Osteocyte (in vitro differentiated cells): ENCODE measurements at places on chromosomes 2 and 18. TPM values are rescaled to one million over a fixed set of nuclear protein-coding genes. Genes with fewer than 3 reads are reported as not detected.
A peak's percentile ranks its signal among the peaks of the same experiment; 100 is the strongest.

- H3K27ac ChIP-seq = peak overlapping the region; percentile 35
- no peaks in the 10 kb centered on the region for H3K36me3 ChIP-seq
- H3K27me3 ChIP-seq = no peaks in the 10 kb centered on the region
- H3K4me3 ChIP-seq = peak overlapping the region; percentile 90
- no peak for DNase-seq
These were observed 1.7 kb upstream of the THOC1 start for GRCh38 chr18:269480-270095.

The FHOD3 gene
- total RNA-seq = 0.73 and 1.2 TPM in 2 replicates

GRCh38 chr2:59787095-59787494 lies 766.4 kb downstream of the BCL11A start:
- H3K4me3 ChIP-seq = no peak overlapping the region
- no peaks in the 10 kb centered on the region for H3K4me1 ChIP-seq

GRCh38 chr2:79171348-79171958 lies 11.9 kb upstream of the REG3A start:
- H3K4me3 ChIP-seq = no peak overlapping the region
- no peak overlapping the region for H3K27ac ChIP-seq
- DNase-seq = no peak
- no peaks in the 10 kb centered on the region for H3K27me3 ChIP-seq
- no peaks in the 10 kb centered on the region for H3K36me3 ChIP-seq
- no peaks in the 10 kb centered on the region for H3K4me1 ChIP-seq

The IGFBP5 gene
- 1,145 and 1,383 TPM in 2 replicates for total RNA-seq

DNA sequence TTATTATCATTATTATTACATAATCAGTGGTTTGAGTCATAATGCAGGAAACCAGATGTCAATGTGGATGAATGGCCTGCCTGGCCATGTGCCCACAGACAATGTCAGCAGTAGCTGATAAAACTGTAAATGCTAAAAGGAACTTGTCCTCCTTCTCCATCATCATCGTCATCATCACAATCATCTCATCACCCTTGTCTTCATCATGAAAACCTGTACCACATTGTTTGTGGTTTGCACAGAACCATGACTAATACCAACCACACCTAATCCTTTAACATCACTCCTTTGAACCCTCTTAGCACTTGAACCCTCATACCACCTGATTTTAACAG lies 96.0 kb downstream of the HNMT start:
- no peak overlapping the region for H3K4me3 ChIP-seq
- no peak for DNase-seq
- no peaks in the 10 kb centered on the region for H3K36me3 ChIP-seq
- peaks cover 5% of the 10 kb centered on the region for H3K27me3 ChIP-seq
- no peaks in the 10 kb centered on the region for H3K4me1 ChIP-seq

- no peaks in the 10 kb centered on the region for H3K4me1 ChIP-seq
- no peak for DNase-seq
- H3K27me3 ChIP-seq = peaks cover 5% of the 10 kb centered on the region
- H3K27ac ChIP-seq = no peak overlapping the region
- no peaks in the 10 kb centered on the region for H3K36me3 ChIP-seq
- no peak overlapping the region for H3K4me3 ChIP-seq
These were observed 286.2 kb upstream of the SESTD1 start for GRCh38 chr2:179550849-179551248.

DNA sequence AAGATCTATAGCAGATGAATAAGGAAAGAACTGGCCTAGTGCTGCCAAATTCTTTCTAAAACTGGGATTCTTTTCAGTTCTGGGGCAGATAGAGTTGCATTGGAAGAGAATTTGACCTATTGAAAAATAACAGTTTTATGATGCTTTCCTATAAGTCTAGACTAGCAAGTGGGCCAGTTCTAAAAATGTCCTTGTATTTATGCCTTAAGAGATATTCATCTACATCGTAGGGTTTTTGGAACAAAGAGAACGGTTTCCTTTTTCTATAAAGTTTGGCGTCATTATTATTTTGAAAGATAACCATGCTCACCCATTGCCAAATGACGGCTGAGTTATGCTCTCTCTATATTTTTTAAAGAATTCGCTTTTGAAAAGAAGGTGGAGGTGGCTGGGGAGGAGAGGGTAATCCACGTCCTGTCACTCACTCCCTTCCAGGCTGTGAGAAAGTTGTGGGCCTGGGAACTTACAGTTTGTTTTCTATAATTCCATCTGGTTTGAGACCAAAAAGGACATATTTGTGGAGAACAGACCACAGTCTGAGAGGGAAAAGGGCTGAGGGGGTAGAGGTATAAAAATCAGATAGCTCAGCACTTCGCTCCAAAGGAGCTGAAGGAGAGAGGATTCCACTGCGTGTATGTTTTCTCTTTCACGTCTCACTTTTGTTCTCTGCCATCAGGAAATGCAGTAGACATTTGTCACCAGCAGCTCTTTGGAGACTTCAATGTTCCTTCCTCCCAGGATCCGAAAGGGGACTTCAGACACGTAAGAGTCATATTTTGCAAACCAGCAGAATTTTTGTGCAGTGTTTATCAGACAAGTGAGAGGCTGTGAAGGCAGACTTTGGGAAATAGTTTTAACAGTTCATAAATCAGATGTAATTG lies 281.9 kb upstream of the FN1 start:
- H3K27me3 ChIP-seq = no peaks in the 10 kb centered on the region
- peaks cover 4% of the 10 kb centered on the region for H3K36me3 ChIP-seq
- H3K27ac ChIP-seq = peak overlapping the region; percentile 78
- no peak for DNase-seq
- H3K4me1 ChIP-seq = peaks cover 35% of the 10 kb centered on the region

GRCh38 chr2:223365158-223365679 lies 236.9 kb downstream of the SCG2 start:
- H3K36me3 ChIP-seq = no peaks in the 10 kb centered on the region
- H3K4me1 ChIP-seq = no peaks in the 10 kb centered on the region
- DNase-seq = no peak
- H3K27me3 ChIP-seq = no peaks in the 10 kb centered on the region

- H3K36me3 ChIP-seq = peaks cover 2% of the 10 kb centered on the region
- DNase-seq = no peak
- no peaks in the 10 kb centered on the region for H3K27me3 ChIP-seq
- no peak overlapping the region for H3K27ac ChIP-seq
These were observed 114.5 kb downstream of the ERBB4 start for GRCh38 chr2:212424082-212424481.

The BOLL gene
- not detected in 2 replicates for total RNA-seq

GRCh38 chr2:233922471-233922870 lies 5.3 kb downstream of the TRPM8 start:
- no peaks in the 10 kb centered on the region for H3K4me1 ChIP-seq
- no peak for DNase-seq
- H3K36me3 ChIP-seq = no peaks in the 10 kb centered on the region

DNA sequence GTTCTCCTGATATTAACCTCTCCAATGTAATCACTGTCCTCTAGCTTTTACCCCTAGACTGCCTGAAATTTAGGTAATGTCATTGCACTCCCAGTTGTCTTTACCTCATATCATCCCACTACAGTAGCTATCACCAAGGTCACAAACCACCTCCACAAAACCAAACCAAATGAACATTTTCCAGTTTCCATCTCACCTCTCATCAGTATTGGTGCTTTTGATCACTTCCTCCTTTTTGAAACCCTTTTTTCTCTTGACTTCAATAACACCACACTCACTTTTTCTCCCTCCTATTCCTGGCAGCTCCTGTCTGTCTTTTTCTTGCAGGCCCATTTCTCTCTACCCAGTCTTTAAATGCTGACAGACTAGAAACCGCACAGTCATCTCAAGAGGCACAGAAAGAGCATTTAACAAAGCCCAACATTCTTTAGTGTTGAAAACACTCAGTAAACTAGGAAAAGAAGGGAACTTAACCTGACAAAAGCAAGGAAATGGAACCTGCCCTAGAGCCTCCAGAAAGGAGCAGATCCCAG lies 95.9 kb upstream of the SIX2 start:
- DNase-seq = no peak
- no peak overlapping the region for H3K4me3 ChIP-seq
- H3K27ac ChIP-seq = no peak overlapping the region
- H3K4me1 ChIP-seq = peaks cover 15% of the 10 kb centered on the region

The STPG4 gene
- 0.37 and 0.56 TPM in 2 replicates for total RNA-seq

The TEX261 gene
- 64.7 and 71.2 TPM in 2 replicates for total RNA-seq

The CASP10 gene
- total RNA-seq = 0.35 TPM in 1 of 2 replicates, not detected in the other

The ADRA2B gene
- total RNA-seq = not detected in 2 replicates

DNA sequence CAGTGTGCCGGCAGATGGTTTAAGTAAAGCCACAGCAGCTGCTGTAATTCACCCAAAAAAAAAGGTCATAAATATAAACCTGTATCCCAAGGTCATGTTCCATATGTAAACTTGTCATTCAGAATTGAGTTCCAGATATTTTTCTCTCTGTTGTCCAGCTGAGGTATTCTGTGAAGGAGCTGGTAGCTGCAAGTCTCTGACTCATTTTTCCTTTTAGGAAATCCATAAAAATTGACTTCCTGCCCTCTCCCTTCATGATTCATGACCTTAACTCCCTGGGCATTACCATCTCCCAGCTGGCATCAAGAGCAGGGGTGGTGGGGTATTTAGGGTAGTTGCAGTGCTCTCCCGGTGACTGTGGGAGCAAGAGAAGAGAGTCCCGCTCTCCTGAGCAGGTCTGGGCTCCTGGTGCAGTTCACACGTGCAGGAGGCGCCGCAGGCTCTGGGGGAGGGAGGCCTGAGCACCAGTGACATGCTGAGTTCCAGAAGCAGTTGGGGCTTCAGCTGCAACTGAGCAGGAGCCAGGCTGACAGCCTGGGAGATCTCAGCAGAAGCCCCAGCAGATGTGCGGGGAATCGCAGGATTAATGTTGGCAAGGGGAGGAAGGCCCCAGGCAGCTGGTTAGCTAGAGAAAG lies 192.6 kb downstream of the MGAT5 start:
- no peak overlapping the region for H3K4me3 ChIP-seq
- H3K4me1 ChIP-seq = peaks cover 14% of the 10 kb centered on the region
- DNase-seq = no peak
- H3K27me3 ChIP-seq = no peaks in the 10 kb centered on the region
- peak overlapping the region; percentile 55 for H3K27ac ChIP-seq

- H3K36me3 ChIP-seq = no peaks in the 10 kb centered on the region
- no peak for DNase-seq
- H3K4me1 ChIP-seq = no peaks in the 10 kb centered on the region
- H3K27ac ChIP-seq = no peak overlapping the region
These were observed 853.9 kb downstream of the DCC start for GRCh38 chr18:53193870-53194269.

DNA sequence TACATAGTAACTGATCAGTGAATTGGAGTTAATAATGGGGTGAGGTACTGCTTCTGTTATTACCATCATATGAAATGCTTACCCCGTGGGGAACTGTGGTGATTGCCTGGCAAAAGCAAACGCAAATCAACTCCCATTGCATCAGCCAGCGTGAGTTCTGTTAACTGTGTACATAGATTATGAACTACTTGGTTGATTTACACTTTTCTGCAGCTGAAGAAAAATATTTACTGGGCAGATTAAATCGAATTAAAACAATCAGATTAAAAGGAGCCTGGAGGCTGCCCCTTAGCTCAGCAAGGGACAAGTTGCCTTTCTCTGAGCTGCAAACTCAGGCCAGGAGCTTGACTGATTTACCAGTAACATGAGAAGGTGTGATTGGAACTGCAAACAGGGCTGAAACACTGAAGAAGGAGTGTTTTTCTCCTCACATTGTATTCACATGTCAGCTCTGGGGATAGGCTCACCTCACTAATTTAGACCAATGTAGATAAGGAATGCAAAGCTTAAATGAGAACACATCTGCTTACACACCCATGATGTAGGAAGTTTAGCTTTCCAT lies 220.1 kb downstream of the OSR1 start:
- H3K27ac ChIP-seq = no peak overlapping the region
- H3K27me3 ChIP-seq = peaks cover 7% of the 10 kb centered on the region
- no peak for DNase-seq
- H3K4me1 ChIP-seq = peaks cover 46% of the 10 kb centered on the region
